Stimulated activated CD4-positive, alpha-beta T cell treated with anti-CD3 and anti-CD28 coated beads, Interleukin-4, amount 100 ng/mL, for 1 hour (primary cell): ENCODE measurements at places on chromosomes 16 and 17.

GRCh38 chr17:68737761-68738443 is 136.7 kb upstream of the FAM20A start:
- no peak for DNase-seq

DNA sequence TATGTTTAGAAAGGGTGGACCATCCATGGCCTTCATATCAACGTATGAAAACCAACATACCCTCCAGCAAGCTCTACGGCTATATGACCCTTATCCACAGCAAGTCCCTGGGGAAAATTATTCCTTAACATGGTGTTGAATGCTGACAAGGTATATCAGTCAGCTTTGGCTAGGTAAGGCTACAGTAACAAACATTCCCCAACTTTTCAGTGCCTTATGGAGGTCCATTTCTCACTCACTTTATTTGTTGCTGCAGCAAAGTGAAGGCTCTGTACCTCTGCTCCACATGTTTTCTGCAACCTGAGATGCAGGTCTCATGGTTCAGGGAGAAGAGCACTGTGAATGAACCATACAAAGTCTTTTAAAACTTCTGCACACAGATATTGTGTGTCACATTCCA is 83.8 kb upstream of the TOX3 start:
- DNase-seq, result no peak

GRCh38 chr17:65515959-65516948 is 45.2 kb downstream of the AXIN2 start:
- DNase-seq, result no peak

DNA sequence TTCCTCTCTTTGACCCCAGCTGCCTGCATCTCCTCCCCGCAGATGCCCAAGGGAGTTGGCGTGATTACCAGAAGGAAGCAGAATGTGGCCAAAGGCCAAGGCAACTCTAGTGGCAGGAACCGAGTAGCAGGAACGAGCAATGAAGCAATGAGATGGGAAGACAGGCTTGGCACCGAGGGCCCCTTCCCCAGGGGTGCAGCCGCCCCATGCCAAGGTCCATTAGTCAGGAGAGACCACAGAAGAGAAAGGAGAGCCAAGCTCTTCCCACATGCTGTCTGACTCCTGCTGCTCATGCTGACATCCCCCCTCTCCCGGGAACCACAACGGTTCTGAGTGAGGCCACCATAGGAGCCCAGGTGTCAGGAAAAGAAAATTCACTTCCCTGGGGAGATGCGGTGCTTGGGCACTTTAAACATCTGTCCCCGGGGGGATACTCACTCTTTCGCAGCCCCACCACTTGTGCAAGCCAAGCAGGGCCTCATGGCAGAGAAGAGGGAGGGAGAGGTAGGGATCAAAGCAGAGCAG is 67.4 kb downstream of the MYO18A start:
- no peak for DNase-seq

- no peak for DNase-seq
These were observed 1.6 kb downstream of the SPATA32 start for GRCh38 chr17:45260204-45260783.

DNA sequence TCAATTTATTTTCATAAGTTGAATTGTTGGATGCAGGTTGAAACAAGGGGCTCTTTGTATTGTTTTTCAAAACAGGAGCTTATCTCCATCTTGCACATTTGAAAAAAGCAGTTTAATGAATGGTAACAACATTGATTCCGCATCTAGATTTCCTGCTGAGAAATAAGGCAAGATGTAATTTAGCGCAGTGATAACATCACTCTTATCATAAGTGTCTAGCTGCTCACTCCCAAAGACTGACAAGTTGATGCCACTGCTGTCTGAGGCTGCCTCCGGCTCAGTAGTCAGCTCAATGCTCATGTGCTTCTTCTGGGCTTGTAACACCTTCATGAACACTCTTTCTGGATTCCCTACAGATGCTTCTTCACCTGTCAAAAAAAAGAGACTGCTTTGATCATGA is 92.4 kb downstream of the KPNA2 start:
- DNase-seq, result no peak

DNA sequence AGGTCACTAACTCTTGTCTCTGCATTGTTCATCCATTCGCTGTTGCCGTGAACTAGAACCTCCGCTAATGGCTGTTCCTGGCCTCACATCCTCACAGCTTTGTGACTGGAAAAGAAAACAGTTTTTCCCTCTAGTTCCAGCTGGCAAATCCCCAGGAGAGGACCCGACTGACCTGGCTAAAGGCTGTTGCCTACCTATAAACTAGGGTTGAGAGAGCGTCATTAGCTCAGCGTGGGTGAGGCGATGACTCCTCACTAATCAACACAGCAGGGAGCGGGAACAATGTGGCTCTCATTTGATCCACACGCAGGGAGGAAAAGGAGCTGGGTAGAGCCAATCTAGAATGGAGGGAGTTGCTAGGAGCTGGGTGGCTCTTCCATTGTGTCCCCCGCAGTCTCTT is 282.1 kb upstream of the IRX5 start:
- no peak for DNase-seq

DNA sequence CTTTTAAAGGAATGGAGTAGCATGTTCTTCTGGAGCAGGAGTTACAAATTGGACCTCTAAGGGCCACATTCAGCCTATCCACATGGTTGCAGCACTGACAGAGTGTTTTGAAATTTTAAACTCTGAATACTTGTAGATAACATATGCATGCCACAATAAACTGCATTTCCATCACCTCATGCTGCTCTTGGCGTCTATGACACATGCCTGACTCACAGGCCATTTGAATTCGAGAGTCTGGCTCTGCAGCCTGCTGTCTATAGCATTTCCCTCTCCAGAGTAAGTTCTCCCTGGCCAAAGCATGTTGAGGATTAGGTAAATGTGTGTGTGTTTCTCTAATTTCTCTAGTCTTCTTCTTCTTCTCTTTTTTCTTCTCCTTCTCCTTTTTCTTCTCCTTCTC is 28.7 kb upstream of the MYOCD start:
- no peak for DNase-seq

GRCh38 chr16:87380403-87380802 is 3.2 kb downstream of the FBXO31 start:
- no peak for DNase-seq

DNA sequence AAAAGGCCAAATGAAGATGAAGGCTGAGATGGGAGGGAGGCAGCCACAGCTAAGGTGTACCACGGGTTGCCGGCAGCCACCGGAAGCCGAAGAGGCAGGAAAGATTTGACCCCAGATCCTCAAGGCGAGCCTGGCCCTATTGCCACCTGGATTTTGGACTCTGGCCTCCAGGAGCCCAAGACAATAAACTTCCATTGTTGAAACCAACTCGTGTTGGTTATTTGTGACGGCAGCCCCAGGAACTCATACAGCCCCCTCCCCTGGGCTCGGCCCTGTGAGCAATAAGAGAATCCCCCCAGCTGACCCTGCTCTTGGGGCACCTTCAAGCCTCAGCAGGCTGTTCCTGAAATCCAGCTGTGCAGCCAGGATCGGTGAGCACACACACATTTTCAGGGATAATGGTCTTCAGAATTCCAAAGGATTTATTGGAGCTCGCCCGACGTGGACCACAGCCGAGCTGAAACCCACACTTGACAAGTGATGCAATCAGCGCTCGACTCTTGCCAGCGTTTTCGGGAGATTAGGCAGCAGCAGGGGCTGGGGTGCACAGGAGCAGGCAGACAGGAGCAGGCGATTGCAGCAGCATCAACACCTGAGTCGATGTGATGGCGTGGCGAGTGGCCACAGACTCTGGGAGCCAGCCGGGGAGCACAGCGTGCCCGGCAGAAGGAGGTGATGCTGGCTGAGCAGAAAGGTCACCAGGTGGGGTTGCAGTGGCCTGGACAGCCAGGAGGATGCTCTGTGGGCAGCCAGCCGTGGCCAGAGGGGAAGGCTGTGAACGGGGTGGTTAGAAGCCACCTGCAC is 22.4 kb upstream of the CBX4 start:
- DNase-seq, result no peak

DNA sequence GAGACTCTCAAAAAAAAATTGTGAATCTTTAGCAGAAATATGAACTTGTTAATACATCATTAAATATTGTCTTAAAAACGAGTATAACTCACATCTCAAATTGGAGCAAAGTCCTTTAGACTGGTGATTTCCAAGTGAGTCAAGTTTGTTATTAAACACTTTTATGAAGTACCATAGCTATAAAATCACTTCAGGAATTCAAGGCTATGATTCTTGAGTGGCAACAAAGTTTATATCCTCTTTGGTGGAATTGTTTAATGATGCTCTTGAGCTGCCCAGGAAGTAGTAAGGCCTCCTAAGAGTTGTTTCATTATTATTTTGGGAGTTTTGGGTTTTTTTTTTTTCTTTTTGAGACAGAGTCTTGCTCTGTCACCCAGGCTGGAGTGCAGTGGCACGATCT is 16.7 kb upstream of the BLMH start:
- no peak for DNase-seq

DNA sequence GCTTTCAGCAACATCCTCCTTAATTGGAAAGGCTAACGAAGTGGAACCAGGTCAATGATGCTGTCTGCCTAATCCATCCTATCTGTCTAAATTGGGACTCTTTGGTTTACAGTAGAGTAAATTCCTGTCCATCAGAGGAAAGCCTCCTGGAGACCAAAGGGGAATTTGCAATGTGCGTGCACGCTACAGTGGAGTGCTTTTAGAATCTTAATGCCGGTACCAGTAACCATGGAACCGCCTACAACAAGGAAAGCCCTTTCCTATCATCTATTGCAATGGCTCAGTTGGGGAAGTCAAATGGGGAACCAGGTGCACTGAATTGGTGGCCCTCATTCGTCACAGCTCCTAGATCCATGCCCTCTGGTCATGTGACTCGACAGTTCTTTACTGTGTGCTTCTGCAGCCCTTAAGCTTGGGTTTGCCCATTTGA is 110.1 kb downstream of the XYLT1 start:
- no peak for DNase-seq

GRCh38 chr16:75074920-75075687 is 41.5 kb downstream of the LDHD start:
- DNase-seq, result peak; percentile 60

- no peak for DNase-seq
These were observed 32.1 kb downstream of the ABR start for GRCh38 chr17:1147664-1148063.

DNA sequence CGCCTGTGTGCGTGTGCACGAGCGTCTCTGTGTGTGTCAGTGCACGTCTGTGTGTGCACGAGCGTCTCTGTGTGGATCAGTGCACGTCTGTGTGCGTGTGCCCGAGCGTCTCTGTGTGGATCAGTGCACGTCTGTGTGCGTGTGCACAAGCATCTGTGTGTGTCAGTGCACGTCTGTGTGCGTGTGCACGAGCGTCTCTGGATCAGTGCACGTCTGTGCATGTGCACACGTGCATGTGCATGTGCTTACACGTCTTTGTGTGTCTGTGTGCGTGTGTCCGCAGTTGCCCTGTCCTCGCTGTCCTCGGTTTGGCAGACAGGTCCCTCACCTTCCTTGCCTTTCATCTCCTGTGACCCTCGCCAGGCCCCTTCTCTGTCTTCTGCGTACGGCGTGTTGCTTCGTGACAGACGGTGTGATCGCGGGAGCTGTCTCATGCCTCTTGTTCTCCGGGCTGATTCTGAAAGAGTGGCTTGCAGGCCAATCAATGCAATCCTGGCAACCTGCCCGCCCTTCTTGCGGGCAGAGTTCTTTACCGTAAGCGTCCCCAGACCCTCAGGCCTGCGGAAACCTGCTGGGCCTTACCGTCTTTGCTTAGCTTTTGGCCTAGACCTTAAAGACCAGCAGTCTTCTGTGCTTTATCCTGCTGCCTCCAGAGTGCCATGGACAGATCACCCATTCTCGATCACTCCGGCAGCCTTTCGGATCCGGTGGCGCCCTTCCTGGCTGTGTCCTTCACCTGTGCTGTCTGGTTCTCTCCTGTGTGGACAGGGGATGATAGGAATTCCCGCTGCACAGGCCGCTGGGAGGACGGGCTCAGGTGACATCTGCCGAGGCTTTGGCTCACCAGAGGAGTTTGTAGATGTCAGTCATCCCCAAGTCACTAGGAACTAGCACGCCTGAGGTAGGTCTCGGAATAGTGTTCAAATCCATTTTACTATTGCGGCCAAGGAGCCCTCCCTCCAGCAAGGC is 18.5 kb downstream of the MLYCD start:
- no peak for DNase-seq

DNA sequence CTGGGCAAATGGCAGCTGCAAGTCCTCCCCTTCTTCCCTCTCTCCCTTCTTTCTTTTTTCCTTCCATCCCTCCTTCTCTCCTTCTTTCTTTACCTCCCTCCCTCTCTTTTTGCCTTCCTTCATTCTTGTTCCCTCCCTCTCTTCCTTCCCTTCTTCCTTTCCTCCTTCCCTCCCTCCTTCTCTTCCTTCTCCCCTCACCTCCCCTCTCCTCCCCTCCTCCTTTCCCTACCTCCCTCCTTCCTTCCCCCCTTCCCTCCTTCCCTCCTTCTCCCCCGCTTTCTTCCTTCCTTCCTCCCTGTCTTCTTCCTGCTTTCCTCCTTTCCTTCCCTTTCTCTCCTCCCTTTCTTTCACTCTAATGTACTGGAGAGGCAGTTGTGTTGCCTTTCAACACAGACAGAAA is 110.8 kb upstream of the SALL1 start:
- DNase-seq, result no peak

DNA sequence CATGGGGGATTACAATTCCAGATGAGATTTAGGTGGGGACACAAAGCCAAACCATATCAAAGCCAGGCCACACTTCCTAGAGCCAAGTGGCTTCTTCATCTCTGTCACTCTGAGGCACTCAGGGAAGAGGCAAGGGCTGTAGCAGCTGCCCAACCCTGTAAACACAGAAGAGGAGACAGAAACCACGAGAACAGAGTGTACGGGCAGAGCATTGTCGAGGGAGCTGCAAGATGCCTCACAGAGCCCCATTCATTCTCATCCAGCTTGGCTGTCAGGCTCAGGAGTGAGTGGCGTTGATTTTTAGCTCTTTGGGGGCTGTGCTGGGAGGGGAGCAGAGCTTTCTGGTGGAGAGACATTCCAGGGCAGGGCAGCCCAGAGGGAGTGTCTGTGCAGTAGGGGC is 117.2 kb upstream of the SALL1 start:
- no peak for DNase-seq

DNA sequence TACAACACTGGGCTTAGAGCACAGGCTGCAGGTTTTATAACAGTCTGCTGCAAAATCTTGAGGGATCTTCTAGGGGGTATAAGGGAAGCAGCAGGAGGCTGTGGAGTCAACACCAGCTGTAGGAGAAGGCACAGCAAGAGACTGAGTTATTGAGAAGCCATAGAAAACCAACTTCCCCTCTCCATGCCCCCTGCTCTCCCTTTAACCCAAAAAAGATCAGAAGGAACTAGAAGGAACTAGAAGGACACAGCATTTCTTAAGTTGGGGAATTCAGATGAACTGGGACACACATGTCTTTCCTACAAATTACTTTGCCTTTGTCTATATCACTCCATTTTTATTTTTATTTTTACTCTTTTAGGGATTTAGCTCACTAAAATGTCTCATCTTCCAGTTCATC is 6.2 kb upstream of the CCL18 start:
- no peak for DNase-seq
